H54 (cell line): ENCODE measurements at places on chromosomes 1 and 21.

GRCh38 chr21:43640400-43640799, 18.9 kb downstream of the HSF2BP start:
- DNase-seq: no peak

DNA sequence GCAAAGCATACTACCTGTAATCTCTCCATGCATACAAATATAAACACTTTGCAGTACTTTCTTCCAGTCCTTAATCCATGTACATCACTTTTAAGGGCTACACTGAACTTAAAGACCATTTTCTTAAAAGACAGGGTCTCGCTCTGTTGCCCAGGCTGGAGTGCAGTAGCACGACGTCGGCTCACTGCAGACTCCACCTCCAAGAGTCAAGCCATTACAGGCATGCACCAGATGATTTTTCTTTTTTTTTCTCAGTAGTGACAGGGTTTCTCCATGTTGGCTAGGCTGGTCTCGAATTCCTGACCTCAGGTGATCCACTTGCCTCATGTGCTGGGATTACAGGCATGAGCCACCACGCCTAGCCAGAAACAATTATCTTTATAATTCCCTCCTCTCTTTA, 22.9 kb downstream of the PUM1 start:
- no peak for DNase-seq

DNA sequence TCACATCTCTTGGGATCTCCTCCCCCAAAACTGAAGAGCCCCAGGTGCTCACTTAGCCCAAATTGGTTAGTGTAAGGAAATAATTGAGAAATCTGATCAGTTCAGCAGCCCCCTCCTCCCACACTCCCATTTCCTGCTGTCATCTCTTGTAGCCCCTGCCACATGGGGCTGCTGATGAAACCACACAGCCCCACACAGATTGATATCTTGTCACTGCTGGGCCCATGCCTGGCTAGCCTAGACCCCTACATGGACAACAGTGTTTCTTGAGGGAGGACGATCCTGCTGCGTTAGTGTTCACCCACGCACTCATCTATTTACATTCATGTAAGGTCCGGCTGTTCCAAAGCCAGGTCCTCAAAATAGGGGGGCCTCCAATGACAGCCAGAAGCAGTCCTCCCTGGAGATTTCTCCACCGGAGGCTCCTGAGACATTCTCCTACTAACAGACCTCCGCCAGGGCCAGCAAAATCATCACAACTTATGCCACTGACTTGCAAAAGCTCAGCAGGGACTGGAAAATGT, 23.9 kb upstream of the RXRG start:
- no peak for DNase-seq

GRCh38 chr1:201719812-201720521, 109.0 kb upstream of the IPO9 start:
- no peak for DNase-seq

GRCh38 chr1:161388639-161389038, 21.0 kb upstream of the CFAP126 start:
- no peak for DNase-seq

DNA sequence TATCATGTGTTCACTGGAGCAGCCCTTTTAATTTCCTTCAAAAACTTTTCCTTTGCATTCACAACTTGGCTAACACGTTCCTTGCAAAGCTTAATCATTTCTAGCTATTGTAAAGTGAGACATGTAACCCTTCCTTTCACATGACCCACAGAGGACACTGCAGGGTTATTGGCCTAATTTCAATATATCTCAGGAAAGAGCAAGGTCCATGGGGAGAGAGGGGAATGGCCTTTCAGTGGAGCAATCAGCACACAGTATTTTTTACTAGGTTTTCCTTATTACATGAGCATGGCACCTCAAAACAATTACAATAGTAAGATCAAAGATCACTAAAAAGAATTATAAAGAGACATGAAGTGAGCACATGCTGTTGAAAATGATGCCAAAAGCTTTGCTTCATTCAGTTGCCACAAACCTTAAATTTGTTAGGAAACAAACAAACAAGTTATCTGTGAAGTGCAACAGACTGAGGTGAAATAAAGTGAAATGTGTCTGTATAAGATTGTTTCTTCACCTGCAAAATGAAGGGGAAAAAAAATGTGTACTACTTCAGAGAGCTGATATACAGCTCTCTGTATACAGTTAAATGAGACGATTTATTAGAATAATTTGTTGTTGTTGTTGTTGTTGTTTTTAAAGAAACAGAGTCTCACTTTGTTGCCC, 61.5 kb downstream of the EIF4G3 start:
- no peak for DNase-seq

GRCh38 chr1:214454569-214455396, 96.6 kb downstream of the PTPN14 start:
- no peak for DNase-seq

GRCh38 chr1:224114787-224115175, 870 bp downstream of the FBXO28 start:
- no peak for DNase-seq
